Epithelial cell of prostate (primary cell): ENCODE measurements at places on chromosomes 7 and 10.
A peak's percentile ranks its signal among the peaks of the same experiment; 100 is the strongest.

GRCh38 chr10:119306986-119307392 lies 99.6 kb downstream of the GRK5 start:
- DNase-seq = no peak

GRCh38 chr10:86489071-86489810 lies 32.4 kb downstream of the WAPL start:
- no peak for DNase-seq

DNA sequence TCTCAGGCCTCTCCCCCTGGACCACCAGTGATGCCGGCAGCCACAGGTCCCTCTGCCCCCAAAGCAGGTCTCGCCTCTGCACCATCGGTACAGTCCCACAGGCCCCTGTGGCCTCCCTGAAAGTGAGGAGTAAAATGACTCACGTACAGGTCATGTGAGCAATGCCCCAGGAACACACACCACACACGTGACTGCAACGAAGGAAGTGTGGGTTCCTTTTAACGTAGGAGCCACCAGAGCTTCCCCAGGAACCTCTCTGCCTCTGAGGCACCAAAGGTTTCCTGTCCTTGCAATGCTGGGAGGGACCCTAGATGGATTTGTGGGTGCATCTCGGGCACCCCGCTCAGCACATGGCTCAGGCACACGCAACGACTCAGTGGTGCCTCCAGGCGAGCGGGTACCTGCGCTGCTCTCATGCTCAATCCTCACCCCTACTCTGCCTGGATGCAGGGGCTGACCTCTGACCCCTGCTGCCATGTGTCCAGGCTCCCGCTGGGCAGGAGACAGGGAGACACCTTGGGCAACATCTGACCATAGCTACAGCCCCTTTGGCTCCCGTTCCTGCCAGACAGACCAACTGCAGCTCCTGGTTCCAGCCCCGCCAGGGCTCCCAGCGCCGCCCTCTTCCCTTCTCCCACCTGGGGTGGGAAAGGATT lies 120.7 kb downstream of the PRKAG2 start:
- DNase-seq = no peak

GRCh38 chr7:45343746-45344145 lies 186.2 kb downstream of the RAMP3 start:
- no peak for DNase-seq

GRCh38 chr7:70325509-70326101 lies 727.3 kb downstream of the AUTS2 start:
- no peak for DNase-seq

GRCh38 chr7:47771990-47772360 lies 176.3 kb downstream of the PKD1L1 start:
- DNase-seq = no peak

DNA sequence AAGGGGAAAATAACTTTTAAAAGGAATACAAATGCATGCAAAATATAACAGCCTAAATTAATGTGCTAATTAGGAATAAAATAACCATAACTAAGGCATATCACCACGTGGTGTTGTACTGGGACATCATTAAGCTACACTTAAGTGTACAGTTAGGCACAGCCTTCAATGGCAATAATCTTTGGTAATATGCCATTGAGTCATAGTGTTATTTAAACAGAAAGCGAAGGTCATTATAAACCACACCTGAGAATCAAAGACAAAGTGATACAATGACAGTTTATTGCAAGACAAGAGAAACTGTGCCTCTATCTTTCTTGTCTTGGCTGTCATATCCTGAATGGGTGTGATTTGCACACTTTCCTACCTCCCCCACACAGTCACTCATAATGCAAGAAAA lies 30.5 kb upstream of the AUTS2 start:
- DNase-seq = no peak

GRCh38 chr10:32054094-32054493 lies 2.1 kb downstream of the KIF5B start:
- no peak for DNase-seq

GRCh38 chr7:29332875-29333855 lies 138.6 kb downstream of the CHN2 start:
- no peak for DNase-seq

GRCh38 chr10:109784236-109784635 lies 139.1 kb downstream of the XPNPEP1 start:
- DNase-seq = no peak

- no peak for DNase-seq
Measured at GRCh38 chr7:151951672-151952338, 4.4 kb upstream of the GALNTL5 start.

DNA sequence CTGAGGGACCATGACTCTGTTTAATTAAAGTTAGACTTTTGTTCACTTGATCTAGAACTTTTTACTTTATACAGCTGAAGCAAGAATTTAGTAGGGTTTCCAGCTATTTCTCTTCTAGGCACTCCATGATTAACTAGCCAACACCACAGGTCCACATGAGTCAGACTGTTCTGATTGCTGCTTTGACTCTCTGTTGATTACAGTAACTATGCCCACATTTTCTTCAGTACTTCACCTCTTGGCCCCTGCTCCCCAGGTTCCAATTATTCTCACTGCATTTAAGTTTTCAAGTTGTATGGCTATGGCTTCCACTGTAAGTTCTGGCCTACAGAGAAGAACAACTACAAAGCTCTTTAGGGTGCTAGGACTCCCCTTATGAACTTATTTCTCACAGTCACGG lies 737.2 kb upstream of the IGFBP3 start:
- no peak for DNase-seq

GRCh38 chr7:37322831-37323230 lies 125.8 kb downstream of the ELMO1 start:
- DNase-seq = no peak

GRCh38 chr10:77482072-77482471 lies 155.5 kb downstream of the KCNMA1 start:
- no peak for DNase-seq

DNA sequence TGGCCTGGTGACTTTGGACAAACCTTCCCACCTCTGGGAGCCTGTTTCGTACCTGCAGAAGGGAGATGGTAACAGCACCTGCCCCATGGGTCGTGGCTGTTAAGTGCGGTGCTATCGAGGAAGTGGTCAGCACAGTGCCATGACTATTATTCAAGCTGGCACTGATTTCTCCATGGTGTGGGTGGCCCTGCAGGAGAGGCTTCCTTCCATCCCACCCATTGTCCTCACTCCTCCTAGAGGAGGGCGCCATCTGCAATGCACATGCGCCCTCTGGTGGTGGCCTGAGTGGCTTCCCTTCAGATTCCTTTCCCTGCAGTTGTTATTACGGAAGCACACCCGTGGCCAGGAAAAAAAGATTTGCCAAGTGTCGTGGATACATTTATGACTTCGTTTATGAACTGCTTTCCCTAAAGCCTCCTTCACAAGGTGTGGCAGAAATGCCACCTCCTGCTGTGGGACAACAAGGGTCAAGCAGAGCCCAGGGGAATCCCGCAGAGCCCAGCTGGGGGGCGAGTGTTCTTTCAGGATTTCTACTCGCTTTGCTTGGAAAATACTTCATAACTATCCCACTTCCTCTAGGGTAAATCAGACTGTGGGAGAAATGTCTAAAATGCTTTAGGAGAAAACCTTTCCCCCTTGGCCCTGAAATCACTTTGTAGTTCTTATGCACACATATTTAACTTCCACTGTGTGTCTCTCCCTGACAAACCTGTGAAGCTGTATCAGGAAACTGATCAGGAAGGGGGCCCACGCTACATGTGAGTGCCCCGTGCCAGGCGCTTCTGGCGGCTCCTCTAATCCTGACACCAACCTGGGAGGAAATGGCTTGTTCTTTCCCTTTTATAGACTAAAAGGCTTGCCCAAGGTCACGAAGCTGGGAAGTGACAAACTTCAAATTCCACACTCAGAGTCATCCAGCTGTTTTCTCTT lies 98.0 kb upstream of the ANLN start:
- peak; percentile 36 for DNase-seq

GRCh38 chr7:114979803-114980507 lies 58.1 kb downstream of the MDFIC start:
- DNase-seq = no peak

DNA sequence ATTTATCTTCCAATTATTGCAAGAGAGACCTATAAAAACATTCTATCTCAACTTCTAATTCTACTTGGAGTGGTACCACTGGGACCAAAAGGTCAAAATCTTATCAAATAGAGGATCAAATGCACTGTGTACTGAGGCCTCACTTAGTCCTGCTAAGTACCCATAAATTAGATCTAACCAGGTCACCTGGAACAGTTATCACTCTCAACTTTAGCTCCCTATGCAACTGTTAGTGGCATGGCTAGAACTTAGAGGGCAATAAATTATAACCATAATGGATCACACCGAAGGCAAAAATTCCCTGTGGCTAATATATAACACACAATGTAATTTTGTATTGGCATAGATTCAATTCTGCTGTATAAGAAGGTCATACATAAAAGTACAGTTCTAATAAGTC lies 428.9 kb downstream of the PCDH15 start:
- no peak for DNase-seq

GRCh38 chr10:63553031-63553430 lies 31.8 kb downstream of the REEP3 start:
- DNase-seq = peak; percentile 81

DNA sequence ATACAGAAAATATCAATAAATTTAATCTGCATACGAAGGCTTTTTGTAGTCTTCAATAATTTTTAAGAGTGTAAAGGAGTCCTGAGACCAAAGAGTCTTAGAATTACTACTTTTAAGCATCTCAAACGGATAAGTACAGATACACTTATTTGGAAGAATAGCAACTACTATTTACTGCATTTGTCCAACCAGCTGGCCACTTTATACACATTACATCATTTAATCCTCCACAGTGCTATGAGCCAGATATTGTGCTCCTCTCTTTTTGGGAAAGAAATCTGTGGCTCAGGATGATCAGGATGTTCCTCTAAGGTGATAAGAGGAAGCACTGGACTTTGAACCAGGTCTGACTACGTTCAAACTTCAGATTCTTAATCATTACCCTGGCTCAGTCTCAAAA lies 588.6 kb upstream of the LRRTM3 start:
- no peak for DNase-seq

- DNase-seq = no peak
Measured at GRCh38 chr10:69043931-69044531, 43.9 kb upstream of the SRGN start.

- no peak for DNase-seq
Measured at GRCh38 chr10:126558881-126559280, 111.6 kb downstream of the C10orf90 start.

DNA sequence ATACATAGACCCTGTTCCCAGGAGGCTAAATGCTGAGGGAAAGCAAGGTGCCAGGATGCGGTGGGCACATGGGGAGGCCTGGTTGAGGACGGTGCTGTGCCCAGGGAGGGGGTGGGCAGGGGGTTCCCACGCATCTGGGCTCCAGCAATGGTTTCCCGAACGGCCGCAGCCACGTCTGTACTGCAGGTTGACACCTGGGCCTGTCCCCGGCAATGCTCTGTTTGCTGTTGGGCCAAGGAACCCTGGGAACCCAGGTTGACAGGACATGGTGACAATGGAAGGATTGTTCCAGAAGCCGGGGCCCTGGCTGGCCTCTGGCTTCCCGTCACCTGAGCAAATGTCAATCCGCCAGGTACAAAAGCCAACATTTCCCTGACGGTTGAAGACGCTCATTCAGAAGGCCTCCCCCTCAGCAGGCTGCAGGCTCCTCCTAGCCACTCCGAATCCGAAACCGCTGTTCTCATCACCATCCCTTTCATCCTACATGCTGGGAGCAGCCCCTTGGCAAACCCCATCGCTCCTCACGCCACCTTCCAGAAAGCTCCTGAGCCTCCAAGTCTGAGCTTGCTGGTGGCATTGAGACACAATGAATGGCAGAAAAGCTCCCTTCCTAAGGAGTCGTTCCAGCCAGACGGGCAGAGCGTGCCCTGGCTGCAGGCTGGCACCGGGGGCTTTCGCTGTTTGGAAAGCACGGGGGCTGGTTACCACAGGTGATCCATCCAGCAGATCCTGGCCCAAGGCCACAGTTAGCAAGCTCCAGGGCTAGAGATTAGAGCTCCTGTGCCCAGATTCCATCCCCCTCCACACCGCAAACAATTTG lies 31.2 kb downstream of the SPOCK2 start:
- no peak for DNase-seq

DNA sequence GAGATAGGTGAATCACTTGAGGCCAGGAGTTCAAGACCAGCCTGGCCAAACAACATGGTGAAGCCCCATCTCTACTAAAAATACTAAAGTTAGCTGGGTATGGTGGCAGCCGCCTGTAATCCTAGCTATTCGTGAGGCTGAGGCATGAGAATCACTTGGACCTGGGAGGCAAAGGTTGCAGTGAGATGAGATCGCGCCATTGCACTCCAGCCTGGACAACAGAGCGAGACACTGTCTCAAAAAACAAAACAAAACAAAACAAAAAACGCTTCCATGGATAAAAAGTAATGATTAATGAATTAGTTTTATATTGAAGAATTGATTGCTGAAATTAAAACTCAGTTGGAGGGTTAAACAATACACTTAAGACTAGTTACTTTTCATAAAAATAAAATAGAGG lies 32.3 kb downstream of the KLHDC10 start:
- DNase-seq = no peak

GRCh38 chr10:22711373-22711772 lies 3.0 kb downstream of the PIP4K2A start:
- no peak for DNase-seq

- DNase-seq = no peak
Measured at GRCh38 chr7:127221731-127222130, 31.0 kb downstream of the GRM8 start.

- no peak for DNase-seq
Measured at GRCh38 chr7:158454631-158455030, 133.0 kb downstream of the PTPRN2 start.

GRCh38 chr7:45035371-45035770 lies 35.4 kb downstream of the CCM2 start:
- DNase-seq = no peak

- no peak for DNase-seq
Measured at GRCh38 chr10:45439873-45440272, 65.9 kb downstream of the ALOX5 start.

DNA sequence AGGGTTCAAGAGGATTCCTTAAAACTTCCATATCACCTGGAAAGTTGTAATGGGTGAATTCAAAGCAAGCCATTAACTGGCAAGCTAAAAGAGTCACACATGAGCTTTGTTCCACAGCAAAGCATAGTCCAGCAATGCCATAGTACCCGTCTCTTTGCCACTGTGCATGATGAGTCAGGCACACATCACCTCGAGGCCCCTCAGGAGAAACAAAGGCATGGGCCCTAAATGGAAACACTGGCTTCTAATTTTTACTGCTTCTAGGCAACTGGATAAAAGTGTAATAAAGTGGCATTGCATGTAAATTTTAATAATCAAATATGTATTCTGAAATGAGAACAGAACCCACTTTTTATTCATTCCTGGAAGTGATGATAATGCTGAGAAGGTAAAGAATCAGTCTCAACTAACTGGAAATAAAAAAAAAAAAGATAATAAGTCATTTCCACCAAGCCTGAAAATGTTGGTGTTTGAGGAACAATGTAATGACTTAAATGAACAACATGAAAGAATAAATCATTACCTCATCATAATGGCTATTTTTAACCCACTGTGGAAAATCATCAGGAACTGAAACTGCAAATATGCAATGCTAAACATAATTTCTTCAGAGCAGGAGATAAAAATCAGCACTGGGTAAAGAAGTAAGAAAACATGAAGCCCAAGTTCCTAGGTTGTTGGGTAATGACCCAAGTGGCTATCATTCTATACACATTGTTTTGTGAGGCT lies 104.9 kb downstream of the CDK6 start:
- DNase-seq = no peak

GRCh38 chr7:112668561-112668960 lies 121.6 kb downstream of the TMEM168 start:
- DNase-seq = no peak
